ENCODE measurements at places on chromosomes 13 and 19.

- ATAC-seq, result peak; percentile 83
These were observed 110.2 kb downstream of the KLF5 start for GRCh38 chr13:73168953-73169401.

- ATAC-seq, result no peak
These were observed 211.9 kb upstream of the SLC10A2 start for GRCh38 chr13:103277959-103278694.

GRCh38 chr13:19622193-19622592 is 11.3 kb upstream of the MPHOSPH8 start:
- no peak for ATAC-seq

DNA sequence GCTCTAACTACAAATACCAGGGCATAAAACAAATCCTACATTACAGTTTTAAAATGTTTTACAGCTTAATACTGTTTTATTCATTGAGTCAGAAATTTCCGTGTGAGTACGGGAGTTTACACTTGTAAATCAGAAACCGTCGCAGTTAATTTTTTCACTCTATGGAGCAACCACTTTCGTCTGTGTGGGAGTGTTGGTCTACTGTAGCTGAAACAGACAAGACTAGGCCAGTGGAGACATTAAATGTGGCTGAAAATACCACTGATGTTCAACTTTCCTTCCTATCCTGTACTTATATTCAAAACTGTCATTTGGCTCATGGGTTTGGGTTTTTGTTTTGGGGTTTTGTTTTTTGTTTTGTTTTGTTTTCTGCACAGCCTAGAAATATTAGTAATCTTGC is 268.7 kb downstream of the DCT start:
- no peak for ATAC-seq

GRCh38 chr13:102280366-102280765 is 121.5 kb downstream of the FGF14 start:
- ATAC-seq, result no peak

DNA sequence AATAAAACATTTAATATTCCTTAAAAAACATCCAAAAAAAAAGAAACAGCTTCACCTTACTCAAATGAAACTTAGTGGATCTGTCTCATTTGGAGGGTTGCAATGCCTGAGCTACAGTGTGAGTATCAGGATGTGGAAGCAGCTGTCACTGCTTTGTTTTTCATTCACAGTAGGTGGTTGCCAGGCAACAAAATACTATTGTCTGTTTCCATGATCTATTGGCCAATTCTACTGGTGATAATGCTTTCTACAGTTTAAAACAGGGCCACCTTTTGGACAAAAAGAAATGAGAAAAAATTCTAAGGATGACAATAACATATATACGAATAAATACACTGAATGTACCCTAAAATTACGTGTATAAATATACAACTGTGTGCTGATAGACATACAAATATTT is 3.0 kb downstream of the ENOX1 start:
- ATAC-seq, result no peak

Measured in esophagus mucosa (tissue), 1 donor.